ENCODE measurements at places on chromosomes 2 and 18. TPM values are rescaled to one million over a fixed set of nuclear protein-coding genes. Genes with fewer than 3 reads are reported as not detected.

Gene B3GNT7
- total RNA-seq = 0.68 TPM

Gene GCG
- total RNA-seq = not detected

DNA sequence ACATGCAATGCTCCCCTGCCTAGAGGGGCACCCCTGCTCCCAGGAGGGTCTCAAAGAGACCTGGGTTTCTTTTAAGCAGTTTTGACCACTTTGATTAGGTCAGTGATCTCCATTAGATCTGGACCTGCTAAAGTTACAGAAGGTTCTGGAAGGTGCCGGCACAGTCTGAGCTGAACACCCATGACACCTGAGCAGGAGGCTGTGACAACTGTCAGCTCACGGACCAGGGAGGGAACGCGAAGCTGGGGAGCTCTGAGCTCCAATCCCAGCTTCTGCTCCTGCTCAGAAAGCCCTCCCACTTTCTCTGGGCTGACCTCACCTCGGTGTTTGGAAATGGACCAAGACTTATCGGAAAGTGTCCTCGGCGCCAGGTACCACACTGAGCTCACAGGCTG lies 113.8 kb downstream of the NFATC1 start:
- H3K4me3 ChIP-seq = no peak overlapping the region
- H3K36me3 ChIP-seq = no peaks in the 10 kb centered on the region
- H3K27ac ChIP-seq = peak overlapping the region; percentile 91
- H3K27me3 ChIP-seq = no peaks in the 10 kb centered on the region
- no peak for DNase-seq
- peaks cover 42% of the 10 kb centered on the region for H3K4me1 ChIP-seq

DNA sequence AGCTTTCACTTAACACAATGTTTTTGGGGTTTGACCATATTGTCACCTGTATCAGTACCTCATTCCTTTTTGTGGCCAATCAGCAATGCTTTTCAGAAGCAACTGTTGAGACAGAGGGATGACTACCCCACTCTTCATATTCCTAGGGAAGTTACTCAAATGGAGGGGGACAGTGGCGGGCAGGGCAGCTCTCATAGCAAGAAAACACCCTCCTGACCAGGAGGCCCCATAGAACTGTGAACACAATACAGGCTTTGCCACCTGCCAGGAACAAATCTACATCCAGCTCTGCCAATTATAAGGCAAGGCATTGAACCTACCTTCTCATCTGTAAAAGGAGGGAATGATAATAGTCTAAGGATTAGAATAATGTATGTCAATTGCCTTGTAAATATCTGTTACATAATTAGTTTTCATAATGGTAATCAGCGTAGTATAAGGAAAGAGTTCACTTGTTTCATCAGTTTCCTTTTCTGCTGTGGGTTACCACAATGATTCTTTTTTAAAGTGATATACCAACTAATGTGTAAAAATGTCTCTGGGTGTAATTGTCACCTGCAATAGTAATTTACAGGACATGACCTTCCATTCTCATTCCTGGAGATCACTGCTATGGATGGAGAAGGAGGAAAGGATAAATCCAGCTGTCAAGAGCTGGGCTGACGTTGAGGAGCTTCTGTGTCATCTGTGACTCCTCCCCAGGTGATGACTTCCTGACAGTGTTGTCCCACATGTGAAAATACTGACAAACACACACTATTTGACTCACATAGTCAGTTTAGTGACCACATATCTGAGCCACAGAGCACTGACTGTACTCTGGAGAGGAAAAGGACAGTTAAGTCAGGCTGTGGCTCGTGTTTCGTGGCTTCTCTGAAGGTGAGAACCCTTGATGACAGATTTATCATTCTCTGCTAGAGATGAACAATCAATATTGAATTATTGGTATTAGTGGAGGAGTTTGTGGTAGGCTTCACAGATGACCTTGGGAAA lies 13.5 kb downstream of the ALPK2 start:
- peaks cover 47% of the 10 kb centered on the region for H3K4me1 ChIP-seq
- H3K36me3 ChIP-seq = no peaks in the 10 kb centered on the region
- DNase-seq = peak; percentile 5
- peak overlapping the region; percentile 94 for H3K27ac ChIP-seq
- H3K27me3 ChIP-seq = no peaks in the 10 kb centered on the region

- peak overlapping the region; percentile 96 for H3K4me3 ChIP-seq
- H3K36me3 ChIP-seq = peaks cover 6% of the 10 kb centered on the region
- H3K27me3 ChIP-seq = no peaks in the 10 kb centered on the region
Measured at GRCh38 chr2:54560146-54560881, 104.2 kb downstream of the SPTBN1 start.

GRCh38 chr2:25322312-25322711 lies 19.4 kb downstream of the DNMT3A start:
- no peak overlapping the region for H3K4me3 ChIP-seq
- peaks cover 53% of the 10 kb centered on the region for H3K4me1 ChIP-seq
- no peaks in the 10 kb centered on the region for H3K27me3 ChIP-seq
- H3K36me3 ChIP-seq = peaks cover 30% of the 10 kb centered on the region
- peak overlapping the region; percentile 91 for H3K27ac ChIP-seq
- DNase-seq = no peak
